Cerebellum (tissue), 4 donors: ENCODE measurements at places on chromosomes 16 and 17. TPM values are rescaled to one million over a fixed set of nuclear protein-coding genes. Genes with fewer than 3 reads are reported as not detected.

Gene FBXW10
- 0.36 TPM for total RNA-seq

Gene SYNGR3
- total RNA-seq = 25.4 TPM

Gene CD19
- total RNA-seq = not detected

Gene CRYBA1
- not detected for total RNA-seq

Gene SNX20
- not detected for total RNA-seq

Gene KRTAP3-2
- not detected for total RNA-seq

Gene TMEM235
- total RNA-seq = 1.6 TPM

Gene DHRS7C
- not detected for total RNA-seq

Gene CDK5R1
- total RNA-seq = 88.1 TPM

Gene CCL8
- 0.18 TPM for total RNA-seq

Gene HBM
- 12.8 TPM for total RNA-seq

Gene GRAP
- total RNA-seq = 1.9 TPM

Gene KRT28
- not detected for total RNA-seq

Gene TNFRSF13B
- total RNA-seq = not detected

Gene RNF222
- not detected for total RNA-seq

Gene TEX14
- 0.54 TPM for total RNA-seq

Gene KRTAP2-2
- total RNA-seq = not detected

Gene ABCA8
- 33.7 TPM for total RNA-seq

Gene TPSD1
- total RNA-seq = not detected

Gene PPY
- total RNA-seq = not detected

Gene C1QTNF1
- 0.73 TPM for total RNA-seq

Gene AARS1
- total RNA-seq = 47.3 TPM

Gene GFAP
- 318 TPM for total RNA-seq

Gene GCGR
- not detected for total RNA-seq

Gene KRTAP4-8
- not detected for total RNA-seq

Gene TNS4
- not detected for total RNA-seq

Gene GAS7
- total RNA-seq = 24.2 TPM

Gene PPL
- 3.3 TPM for total RNA-seq

Gene PRDM7
- total RNA-seq = not detected

Gene FOXF1
- 1.2 TPM for total RNA-seq

Gene SMIM5
- 0.27 TPM for total RNA-seq

Gene ZNF287
- total RNA-seq = 25.0 TPM

Gene SLC16A6
- 2.8 TPM for total RNA-seq

Gene SOX8
- 18.6 TPM for total RNA-seq

Gene CNTROB
- 35.8 TPM for total RNA-seq

Gene XAF1
- total RNA-seq = 8.1 TPM

Gene SALL1
- total RNA-seq = 5.0 TPM

Gene TBX4
- total RNA-seq = not detected

Gene PHKG2
- total RNA-seq = 11.2 TPM

Gene PDE6G
- total RNA-seq = not detected

Gene DOC2A
- 6.2 TPM for total RNA-seq

Gene MYOCD
- 0.27 TPM for total RNA-seq

Gene CACNA1G
- total RNA-seq = 32.8 TPM

Gene RNF112
- total RNA-seq = 16.9 TPM
